ENCODE measurements at places on chromosomes 1 and 21. TPM values are rescaled to one million over a fixed set of nuclear protein-coding genes. Genes with fewer than 3 reads are reported as not detected.

Gene FCRLB
- total RNA-seq = 2.7 TPM

Gene IFI6
- 97.5 TPM for total RNA-seq

Gene STIL
- 22.6 TPM for total RNA-seq

Gene FTCD
- not detected for total RNA-seq

Gene BTBD19
- total RNA-seq = 0.81 TPM

Gene RGS13
- total RNA-seq = not detected

GRCh38 chr1:118486199-118486598, 301.2 kb upstream of the SPAG17 start:
- H3K27ac ChIP-seq = no peak overlapping the region
- no peak for DNase-seq
- H3K27me3 ChIP-seq = no peaks in the 10 kb centered on the region
- no peak overlapping the region for H3K4me3 ChIP-seq
- H3K4me1 ChIP-seq = no peaks in the 10 kb centered on the region
- no peaks in the 10 kb centered on the region for H3K36me3 ChIP-seq

GRCh38 chr21:29939104-29939923, 482 bp downstream of the GRIK1 start:
- H3K27me3 ChIP-seq = peaks cover 58% of the 10 kb centered on the region
- no peaks in the 10 kb centered on the region for H3K36me3 ChIP-seq
- no peaks in the 10 kb centered on the region for H3K4me1 ChIP-seq
- DNase-seq = no peak

DNA sequence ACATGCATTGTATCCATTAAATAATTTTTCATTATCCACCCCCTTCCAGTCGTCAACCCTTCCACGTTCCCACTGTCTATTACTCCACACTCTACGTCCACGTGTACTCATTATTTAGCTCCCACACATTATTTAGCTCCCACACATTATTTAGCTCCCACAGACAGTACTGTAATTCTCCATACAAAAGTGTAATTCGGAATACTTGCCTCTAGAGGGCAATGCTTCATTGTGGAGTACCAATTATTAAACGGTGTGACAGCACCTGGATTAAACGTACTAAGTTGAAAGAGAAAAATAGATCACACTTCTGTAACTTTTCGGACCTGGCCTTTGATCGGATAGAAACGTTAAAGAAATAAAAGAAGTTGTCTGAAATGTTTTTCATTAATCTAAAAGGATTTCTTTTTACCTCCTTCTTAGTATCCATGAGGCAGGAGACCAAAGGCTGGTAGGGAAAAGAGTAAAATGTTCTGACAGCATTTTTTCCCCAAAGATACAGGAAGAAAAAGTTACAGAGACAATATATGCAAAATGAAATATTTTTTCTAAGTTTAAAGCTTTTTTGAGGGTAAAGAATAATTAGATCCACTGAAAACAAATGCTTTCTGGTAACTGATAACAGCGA, 99.2 kb downstream of the LHX8 start:
- no peaks in the 10 kb centered on the region for H3K36me3 ChIP-seq
- DNase-seq = peak; percentile 18
- no peaks in the 10 kb centered on the region for H3K4me1 ChIP-seq
- no peaks in the 10 kb centered on the region for H3K27me3 ChIP-seq

DNA sequence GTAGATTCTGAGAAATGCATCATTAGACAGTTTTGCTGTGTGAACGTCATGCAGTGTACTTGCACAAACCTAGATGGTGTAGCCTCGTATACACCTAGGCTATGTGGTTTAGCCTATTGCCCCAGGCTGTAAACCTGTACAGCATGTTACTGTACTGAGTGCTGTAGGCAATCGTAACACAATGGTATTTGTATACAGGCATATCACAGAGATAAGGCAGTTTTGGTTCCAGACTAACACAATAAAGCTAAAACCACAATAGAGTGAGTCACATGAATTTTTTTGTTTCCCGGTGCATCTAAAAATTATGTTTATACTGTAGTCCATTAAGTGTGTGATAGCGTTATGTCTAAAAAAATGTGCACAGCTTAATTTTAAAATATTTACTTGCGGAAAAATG, 6.9 kb downstream of the IL10RB start:
- no peak overlapping the region for H3K27ac ChIP-seq
- no peak for DNase-seq
- no peak overlapping the region for H3K4me3 ChIP-seq
- H3K36me3 ChIP-seq = peaks cover 63% of the 10 kb centered on the region
- no peaks in the 10 kb centered on the region for H3K27me3 ChIP-seq
- H3K4me1 ChIP-seq = peaks cover 13% of the 10 kb centered on the region

DNA sequence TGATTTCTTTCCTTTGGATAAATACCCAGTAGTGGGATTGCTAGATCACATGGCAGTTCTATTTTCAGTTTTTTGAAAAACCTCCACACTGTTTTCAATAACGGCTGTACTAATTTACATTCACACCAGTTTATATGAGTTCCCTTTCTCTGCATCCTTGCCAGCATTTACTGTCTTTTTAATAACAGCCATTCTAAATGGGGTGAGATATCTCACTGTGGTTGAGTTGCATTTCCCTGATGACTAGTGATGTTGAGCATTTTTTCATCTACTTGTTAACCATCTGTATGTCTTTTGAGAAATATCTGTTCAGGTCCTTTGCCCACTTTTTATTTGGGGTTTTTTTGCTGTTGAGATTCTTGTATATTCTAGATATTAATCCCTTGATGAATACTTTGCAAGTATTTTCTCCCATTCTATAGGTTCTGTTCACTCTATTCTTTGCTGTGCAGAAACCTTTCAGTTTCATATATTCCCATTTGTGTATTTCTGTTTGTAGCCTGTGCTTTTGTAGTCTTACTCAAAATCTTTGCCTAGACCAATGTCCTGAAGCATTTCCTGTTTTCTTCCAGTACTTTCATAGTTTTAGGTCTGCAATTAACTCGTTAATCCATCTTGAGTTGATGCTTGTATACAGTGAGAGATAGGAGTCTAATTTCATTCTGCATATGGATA, 7.3 kb downstream of the HENMT1 start:
- no peak for DNase-seq
- H3K36me3 ChIP-seq = no peaks in the 10 kb centered on the region
- H3K27me3 ChIP-seq = 0 out of 2 replicates have a peak, but pooled peaks cover 9% of the 10 kb centered on the region
- H3K27ac ChIP-seq = no peak overlapping the region

GRCh38 chr1:112939810-112940209, 16.2 kb downstream of the SLC16A1 start:
- no peaks in the 10 kb centered on the region for H3K36me3 ChIP-seq
- H3K27ac ChIP-seq = no peak overlapping the region
- H3K27me3 ChIP-seq = no peaks in the 10 kb centered on the region
- H3K4me3 ChIP-seq = no peak overlapping the region
- H3K4me1 ChIP-seq = peaks cover 33% of the 10 kb centered on the region

- no peak for DNase-seq
- H3K27me3 ChIP-seq = no peaks in the 10 kb centered on the region
- H3K4me1 ChIP-seq = no peaks in the 10 kb centered on the region
Observed at GRCh38 chr1:68278221-68278620, 45.9 kb upstream of the WLS start.

DNA sequence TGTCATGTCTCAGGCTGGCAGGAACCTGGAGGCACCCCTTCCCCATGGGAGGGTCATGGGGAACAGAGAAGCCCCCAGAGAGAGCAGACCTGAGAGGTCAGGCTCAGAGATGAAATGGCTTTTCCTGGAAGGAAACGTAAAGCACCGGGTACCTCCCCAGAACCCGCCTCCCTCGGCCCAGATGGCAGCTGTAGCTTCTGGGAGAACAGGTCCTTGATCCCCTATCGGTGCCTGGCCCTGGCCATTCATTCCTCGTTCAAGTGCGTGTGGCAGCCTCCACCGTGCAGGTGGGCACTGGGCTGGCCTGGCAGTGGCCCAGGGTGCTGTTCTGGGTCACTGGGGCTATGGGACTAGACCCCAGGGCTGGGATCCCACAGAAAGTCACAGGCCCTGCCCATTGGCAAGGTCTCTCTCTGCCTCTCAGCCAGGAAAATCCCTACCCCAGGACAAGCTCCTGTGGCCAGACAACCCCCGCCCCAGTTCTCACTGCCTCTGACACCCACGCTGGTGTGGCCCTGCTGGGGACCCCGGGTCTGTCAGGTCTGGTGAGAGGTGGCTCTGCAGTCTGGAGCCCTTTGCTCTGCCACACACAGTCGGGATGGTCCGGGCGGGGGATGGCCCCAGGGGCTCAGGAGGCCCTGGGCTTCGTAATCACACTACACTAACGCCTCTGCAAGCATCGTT, 183.2 kb upstream of the VAMP3 start:
- no peak overlapping the region for H3K4me3 ChIP-seq
- H3K27ac ChIP-seq = no peak overlapping the region
- H3K4me1 ChIP-seq = no peaks in the 10 kb centered on the region
- no peak for DNase-seq
- no peaks in the 10 kb centered on the region for H3K36me3 ChIP-seq

GRCh38 chr1:42419126-42419821, 36.5 kb downstream of the ZMYND12 start:
- DNase-seq = no peak
- H3K36me3 ChIP-seq = no peaks in the 10 kb centered on the region
- H3K27ac ChIP-seq = no peak overlapping the region
- H3K27me3 ChIP-seq = peaks cover 17% of the 10 kb centered on the region
- no peak overlapping the region for H3K4me3 ChIP-seq

- H3K27me3 ChIP-seq = no peaks in the 10 kb centered on the region
- H3K4me1 ChIP-seq = no peaks in the 10 kb centered on the region
- no peak overlapping the region for H3K4me3 ChIP-seq
- no peak for DNase-seq
Observed at GRCh38 chr21:30579346-30579745, 10.9 kb downstream of the KRTAP22-2 start.

- peak; percentile 74 for DNase-seq
- H3K4me1 ChIP-seq = peaks cover 77% of the 10 kb centered on the region
Observed at GRCh38 chr1:223706077-223706973, 6.0 kb upstream of the CAPN2 start.

DNA sequence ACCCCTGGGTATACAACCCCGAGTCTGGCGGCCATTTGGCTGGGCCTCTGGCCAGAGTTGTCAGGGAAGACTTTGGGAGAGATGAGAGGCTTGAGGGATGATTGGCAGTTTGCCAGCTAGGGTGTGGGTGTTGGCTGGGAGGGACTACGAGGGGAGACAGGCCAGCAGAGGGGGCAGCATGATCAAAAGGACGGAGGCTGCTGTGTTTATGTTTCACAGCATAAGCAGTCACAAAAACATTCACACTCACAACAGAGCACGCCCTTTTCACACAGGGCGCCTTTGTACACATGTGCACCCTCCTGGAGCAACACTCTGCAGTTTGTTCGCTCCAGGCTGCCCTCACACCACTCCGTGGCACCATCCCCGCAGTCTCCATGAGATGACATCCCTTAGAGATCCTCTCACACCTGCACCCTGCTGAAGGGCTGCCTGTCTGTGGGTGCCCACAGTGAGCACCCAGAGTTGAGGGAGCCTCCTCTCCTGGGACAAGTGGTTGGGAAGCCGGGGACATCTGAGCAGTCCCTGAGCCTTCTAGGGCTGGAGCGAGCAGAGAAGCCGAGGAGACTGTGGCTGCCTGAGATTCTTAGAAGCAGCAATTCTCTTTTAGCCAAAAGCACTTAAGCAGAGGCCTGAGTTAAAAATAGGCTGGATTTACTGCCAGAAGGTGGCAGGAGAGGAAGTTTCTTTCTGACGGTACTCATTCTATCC, 15.4 kb downstream of the EFNA3 start:
- no peaks in the 10 kb centered on the region for H3K36me3 ChIP-seq
- H3K4me3 ChIP-seq = no peak overlapping the region
- H3K27me3 ChIP-seq = peaks cover 9% of the 10 kb centered on the region
- no peak overlapping the region for H3K27ac ChIP-seq
- peaks cover 14% of the 10 kb centered on the region for H3K4me1 ChIP-seq

DNA sequence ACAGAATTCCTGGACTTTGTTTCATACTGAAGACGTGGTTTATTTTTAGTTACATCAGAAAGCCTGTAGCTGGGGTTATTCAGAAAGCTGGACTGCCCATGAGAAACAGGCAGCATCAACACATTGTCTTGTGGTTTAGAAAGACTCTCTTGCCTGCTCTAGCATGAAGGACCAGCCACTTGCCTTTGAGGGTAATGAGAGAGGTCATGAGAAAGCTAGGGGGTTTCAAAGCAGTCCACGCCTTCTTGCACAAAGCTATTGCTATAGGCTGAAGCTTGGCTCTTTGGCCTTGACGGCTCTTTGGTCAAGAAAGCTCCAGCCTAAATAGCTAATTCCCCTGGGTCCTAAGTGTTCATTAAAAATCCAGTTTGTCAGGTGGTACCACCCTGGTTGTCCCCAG, 208.1 kb downstream of the PRDM2 start:
- no peak overlapping the region for H3K4me3 ChIP-seq
- no peak for DNase-seq
- no peak overlapping the region for H3K27ac ChIP-seq
- no peaks in the 10 kb centered on the region for H3K36me3 ChIP-seq

GRCh38 chr1:203316626-203317093, 11.3 kb downstream of the BTG2 start:
- H3K27me3 ChIP-seq = no peaks in the 10 kb centered on the region
- H3K36me3 ChIP-seq = no peaks in the 10 kb centered on the region
- H3K4me1 ChIP-seq = no peaks in the 10 kb centered on the region
- DNase-seq = no peak

DNA sequence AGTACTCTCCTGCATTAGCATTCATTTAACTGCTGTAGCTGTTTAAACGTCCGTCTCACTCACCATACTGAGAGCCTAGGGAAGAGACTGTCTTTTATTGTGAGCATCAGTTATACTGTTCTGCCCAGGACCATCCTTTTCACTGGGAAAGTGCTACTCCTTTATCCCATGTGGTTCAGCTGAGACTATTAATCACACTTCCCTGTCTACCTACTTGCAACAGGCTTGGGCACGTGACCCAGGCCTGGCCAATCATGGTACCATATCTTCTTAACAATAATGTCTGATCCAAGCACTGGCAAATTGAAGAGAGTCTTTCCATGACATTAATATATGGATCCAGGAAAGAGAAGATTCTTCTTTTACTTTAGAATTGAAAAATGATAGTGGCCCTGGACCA, 108.1 kb downstream of the TM2D1 start:
- H3K4me3 ChIP-seq = no peak overlapping the region
- H3K27me3 ChIP-seq = no peaks in the 10 kb centered on the region
- H3K4me1 ChIP-seq = no peaks in the 10 kb centered on the region
- no peaks in the 10 kb centered on the region for H3K36me3 ChIP-seq

DNA sequence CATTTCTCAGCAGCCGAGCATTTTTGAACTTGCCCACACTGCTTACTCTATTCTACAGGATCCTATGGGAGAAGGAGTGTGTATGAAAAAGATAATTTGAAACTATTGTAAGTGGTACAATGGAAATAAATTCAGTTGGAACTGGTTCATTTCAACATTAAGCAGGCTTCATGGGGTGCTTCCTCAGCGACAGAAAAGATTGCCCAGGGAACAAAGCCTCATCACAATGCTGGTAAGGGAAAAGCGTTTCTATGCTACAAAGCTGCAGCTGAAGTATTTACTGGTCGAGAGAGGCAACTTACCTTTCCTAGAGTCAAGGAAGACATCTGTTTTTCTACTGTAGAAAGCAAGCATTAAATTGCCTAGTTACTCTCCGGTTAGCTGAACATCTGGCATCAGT, 568.2 kb upstream of the ZP4 start:
- no peaks in the 10 kb centered on the region for H3K27me3 ChIP-seq
- no peaks in the 10 kb centered on the region for H3K36me3 ChIP-seq
- no peak overlapping the region for H3K27ac ChIP-seq
- DNase-seq = no peak
- H3K4me1 ChIP-seq = no peaks in the 10 kb centered on the region

- H3K27ac ChIP-seq = peak within 1 kb of the TSS; percentile 88
- peak within 1 kb of the TSS; percentile 55 for H3K4me3 ChIP-seq
- peaks cover 18% of the 10 kb centered on the region for H3K4me1 ChIP-seq
Observed at GRCh38 chr1:91500756-91501522, at the start of gene CDC7. Gene CDC7, plus strand, starts transcription at chr1:91500851. Its CDS starts 866 bp downstream, at chr1:91501717.

GRCh38 chr1:218459878-218460711, 115.0 kb downstream of the TGFB2 start:
- peak overlapping the region; percentile 77 for H3K27ac ChIP-seq
- H3K36me3 ChIP-seq = no peaks in the 10 kb centered on the region
- H3K27me3 ChIP-seq = no peaks in the 10 kb centered on the region
- H3K4me3 ChIP-seq = no peak overlapping the region
- peak; percentile 70 for DNase-seq

Data from SJSA1 (cell line).